ENCODE measurements at places on chromosomes 13 and 19.

- DNase-seq: no peak
Observed at GRCh38 chr13:111939666-111940278, 127.2 kb upstream of the SOX1 start.

DNA sequence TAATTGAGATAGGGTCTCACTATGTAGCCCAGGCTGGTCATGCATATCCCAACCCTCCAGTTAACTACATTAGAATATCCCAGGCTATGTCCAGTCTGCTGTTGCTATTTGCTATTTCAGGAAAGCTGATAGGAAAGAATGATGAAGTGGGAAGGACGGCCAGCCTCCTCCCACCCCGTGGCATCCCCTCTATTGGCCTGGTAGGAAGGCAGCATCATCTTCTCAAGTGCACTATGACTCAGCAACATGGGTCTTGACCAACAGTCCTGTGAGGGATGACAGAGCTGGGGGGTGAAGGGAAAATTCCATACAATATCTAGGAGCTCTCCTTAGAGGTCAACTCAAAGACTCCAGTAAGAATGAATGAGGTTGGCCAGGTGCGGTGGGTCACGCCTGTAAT is 48.0 kb upstream of the ABCC4 start:
- no peak for DNase-seq

- peak; percentile 47 for DNase-seq
Observed at GRCh38 chr13:75038393-75039113, 443.4 kb downstream of the TBC1D4 start.

DNA sequence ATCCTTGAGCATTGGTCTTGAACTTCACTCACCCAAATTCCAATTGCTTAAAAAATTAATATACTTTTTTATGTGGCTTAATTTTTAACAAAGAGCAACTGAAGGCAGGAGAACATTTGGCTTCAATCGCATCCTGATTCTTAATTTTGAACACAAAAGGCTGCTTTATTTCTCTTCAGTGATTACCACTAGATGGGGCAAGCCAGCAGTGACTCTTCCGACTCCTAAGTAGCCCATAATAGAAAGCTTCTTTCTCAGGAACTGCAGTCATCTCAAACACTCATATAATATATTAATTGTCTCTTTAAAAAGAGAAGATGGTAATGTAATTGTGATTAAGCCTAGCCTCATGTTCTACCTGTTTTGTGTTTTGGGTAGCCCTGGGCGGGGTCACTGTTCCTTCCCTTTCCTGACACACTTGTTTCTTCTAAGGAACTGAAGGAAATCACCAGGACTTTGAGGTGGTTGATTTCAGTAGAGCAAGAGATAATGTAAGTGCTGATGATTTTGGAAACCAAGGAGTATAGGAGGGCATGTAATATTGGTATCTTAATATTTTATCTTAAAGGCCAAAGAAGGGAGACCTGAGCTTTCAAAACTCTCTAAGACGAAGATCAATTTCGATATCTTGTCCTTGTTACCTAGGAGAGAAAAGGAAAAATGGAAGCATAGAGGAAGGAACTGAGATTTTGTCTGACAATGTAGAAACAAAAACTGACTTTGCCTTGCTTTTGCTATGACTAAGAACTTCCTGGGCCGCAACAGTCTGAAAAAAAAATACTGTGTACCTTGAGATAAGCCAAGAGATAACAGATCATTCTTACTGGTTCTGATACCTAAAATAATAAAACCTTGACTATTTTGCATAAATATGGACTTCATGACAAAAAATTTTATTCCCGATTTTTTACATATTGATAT is 73.1 kb downstream of the TNFSF13B start:
- DNase-seq: peak; percentile 53

GRCh38 chr19:23914402-23915286 is at the start of gene ZNF726:
Gene ZNF726 (plus strand): TSS chr19:23914886. CDS start chr19:23914995, 109 bp downstream.
- DNase-seq: peak; percentile 85

DNA sequence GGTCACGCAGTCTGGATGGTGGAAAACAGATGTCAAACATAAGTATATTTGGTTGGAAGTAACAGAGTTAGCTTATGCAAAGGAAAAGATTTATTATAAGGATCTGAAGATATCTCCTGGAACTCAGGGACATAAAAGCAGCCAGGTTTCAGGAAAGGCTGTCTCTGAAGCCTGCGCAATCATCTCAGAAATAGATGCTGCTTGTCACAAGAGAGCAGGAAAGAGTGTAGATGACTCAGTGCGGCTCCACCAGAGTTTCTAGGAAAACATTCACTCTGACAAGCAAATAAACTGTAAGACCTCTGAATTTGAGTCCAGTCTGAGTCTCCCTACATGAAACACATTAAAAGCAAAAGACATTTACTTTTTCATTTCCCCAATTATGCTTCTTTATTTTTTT is 220.4 kb upstream of the HTR2A start:
- no peak for DNase-seq

GRCh38 chr19:44512326-44513298 is 12.3 kb upstream of the ZNF180 start:
- peak; percentile 29 for DNase-seq
